ENCODE measurements at places on chromosomes 12 and 14.

DNA sequence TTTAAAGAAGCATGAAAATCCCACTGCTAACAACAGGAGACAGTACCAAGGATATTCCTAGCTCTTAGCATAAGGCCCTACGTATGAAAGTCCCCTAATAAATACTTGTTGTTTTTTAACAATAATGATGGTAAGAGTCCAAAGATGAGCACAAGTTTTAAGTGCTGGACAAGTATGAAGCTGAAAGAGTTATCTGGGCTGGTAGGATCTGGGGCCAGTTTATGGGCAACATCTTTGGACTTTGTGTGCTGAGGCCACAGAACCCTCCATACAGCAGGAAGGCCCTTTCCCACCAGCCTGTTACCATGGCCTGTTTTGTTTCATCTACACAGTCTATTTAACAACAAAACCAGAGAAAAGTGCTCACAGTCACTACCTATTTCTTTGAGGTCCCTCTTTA is 12.5 kb upstream of the PLXNC1 start:
- DNase-seq: no peak

- no peak for DNase-seq
These were observed 91.7 kb downstream of the SINHCAF start for GRCh38 chr12:31234053-31234840.

DNA sequence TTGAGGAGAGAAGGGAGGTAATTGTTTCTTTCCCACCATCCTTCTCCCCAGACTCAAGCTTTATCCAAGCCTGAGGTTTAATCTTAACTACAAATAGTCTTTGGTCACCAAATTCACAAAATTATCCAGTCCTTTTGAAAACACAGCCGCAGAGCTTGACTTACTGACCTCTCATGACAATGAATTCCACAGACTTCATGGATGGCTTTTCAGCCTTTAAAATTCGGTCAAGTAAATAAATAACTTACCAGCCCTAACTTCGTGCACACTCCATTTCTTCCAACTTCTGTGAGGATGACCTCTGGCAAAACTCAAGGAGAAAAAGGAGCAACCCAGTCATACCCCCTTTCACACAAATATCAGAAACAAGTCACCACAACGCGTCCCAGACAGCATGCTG is 137.0 kb upstream of the CDKN3 start:
- DNase-seq: no peak

DNA sequence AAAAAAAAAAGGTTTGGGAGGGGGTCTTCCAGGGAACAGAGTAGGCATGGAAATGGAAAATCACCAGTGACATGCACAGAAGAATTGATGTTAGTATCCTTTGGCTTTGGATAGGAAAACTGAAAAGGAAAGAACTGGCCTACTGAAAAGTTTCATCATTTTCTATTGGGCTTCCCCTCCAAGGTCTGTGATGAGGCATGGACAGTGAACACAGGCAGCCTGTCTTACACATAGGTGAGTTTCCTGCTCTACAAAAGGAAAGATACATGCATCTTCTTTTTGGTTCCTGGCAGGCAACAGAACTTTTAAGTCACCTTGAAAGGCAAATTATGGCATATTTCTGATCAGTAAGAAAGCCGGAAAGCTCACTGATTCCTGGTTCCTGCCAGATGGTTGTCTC is 5.8 kb downstream of the BMAL2 start:
- DNase-seq: no peak

DNA sequence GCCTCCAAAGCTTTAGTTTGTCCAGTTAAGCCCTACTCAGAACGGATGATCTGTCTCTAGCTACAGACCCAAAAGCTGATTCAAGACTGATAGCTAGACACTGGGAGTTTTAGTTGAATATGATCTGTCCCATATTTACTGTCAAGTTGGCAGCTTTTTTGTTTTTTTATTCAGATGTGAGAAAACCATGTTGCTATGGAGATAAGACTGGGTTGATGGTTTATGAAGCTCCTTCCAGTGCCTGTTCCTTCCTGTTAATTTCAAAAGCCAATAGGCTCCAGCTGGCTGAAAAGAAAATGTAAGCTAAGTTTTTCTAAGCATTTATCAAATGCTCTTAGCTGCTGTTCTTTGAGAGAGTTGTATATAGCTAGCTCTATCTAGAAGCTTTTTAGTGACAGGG is 4.7 kb downstream of the DYNLL1 start:
- no peak for DNase-seq

DNA sequence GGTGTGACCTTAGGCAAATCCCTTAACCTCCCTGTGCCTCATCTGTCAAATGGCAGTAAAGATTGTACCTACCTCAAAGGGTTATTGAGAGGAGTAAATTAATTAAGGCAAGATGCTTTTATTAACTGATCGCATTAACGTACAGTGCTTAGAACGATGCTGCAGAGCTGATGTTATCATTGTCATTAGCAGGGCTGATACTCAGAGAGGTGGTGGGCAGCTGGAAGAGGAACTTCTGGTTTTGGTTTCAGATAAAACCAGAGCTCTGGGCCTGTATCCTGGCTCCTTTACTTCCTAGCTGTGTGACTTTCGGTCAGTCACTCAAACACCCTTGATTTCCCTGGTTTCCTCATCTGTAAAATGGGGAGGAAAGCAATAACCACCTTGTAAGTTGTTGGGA is 55.1 kb downstream of the CALM1 start:
- DNase-seq: no peak

GRCh38 chr14:35963209-35963608 is 137.1 kb downstream of the BRMS1L start:
- no peak for DNase-seq

DNA sequence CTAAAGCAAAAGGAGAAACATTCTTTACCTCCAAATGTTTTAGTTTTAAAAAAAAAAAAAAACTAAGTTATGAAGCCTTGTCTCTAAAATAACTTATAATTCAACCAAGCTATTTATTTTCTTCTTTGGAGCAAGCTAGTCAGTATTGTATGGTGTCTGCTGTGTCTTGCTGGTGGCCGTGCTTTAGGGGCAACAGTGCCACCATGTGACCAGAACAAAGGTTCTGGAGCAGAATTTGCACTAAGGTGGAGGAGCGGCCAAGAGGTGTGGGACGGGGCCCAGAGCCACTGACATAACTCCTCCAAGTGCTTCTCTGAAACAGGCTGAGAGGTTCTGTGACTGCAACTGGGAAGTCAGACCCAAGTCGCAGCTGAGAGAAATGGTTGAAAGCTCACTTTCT is 4.5 kb downstream of the FICD start:
- DNase-seq: peak; percentile 67

- DNase-seq: no peak
These were observed 3.1 kb upstream of the CHPT1 start for GRCh38 chr12:101694297-101694848.

DNA sequence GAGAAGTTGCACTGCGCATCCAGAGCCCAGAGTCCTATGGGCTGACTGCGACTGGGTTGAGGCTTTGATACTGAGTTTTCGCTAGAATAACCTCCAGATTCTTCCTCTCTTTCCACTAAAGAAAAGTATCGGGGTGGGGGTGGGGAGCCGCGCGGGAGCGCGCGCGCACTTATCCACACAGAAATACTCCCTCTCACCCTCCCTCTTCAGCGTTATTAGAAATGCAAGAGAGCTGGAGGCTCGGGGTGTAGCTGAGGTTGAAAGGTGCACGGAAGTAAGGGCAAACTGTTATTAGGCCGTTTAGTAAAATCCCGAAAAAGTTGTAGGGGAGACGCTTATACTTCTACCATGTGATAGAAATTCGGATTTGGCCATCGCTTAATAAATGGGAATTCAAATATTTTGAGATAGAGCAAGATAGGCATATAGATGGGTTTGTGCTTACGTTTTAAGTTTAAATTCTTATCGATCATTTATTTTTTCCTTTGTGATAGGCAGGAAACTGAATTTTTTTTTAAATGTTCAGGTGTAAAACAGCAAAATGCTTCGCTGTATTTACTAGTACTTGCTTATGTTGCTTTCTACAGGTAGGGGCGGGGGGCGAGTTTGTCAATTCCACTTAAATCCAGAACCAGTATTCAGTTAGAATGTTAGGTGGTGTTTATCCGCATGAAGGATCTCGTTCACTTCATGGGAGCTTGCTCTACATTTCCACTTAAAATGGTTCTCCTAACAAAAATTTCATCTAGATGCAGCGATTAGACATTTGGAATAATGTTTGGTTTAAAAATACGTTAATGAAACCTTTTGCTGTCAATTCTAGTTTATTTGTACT is 1.1 kb downstream of the ARHGAP5 start:
- no peak for DNase-seq

GRCh38 chr12:110704750-110705149 is 15.8 kb upstream of the HVCN1 start:
- peak; percentile 74 for DNase-seq

DNA sequence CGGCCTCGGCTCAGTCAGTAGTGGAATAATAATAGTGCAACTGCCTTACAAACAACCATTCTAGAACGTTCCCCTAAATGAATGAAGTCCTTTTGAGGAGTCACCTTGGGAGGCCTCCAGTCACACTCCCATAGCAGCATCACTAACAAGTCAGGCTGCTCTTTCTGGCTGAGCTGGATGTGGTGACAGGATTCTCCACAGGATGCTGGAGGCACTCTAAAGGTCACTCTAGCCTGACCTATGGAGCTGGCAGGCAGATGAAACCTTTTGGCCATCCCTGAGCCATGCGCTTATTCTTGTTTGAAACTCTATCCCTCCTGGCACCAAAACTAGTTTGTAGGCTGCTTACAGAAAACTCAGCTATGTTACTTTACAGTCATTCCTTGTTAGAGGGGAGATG is 17.9 kb upstream of the TFCP2 start:
- DNase-seq: no peak

GRCh38 chr14:24993631-24994030 is 56.3 kb downstream of the STXBP6 start:
- no peak for DNase-seq

GRCh38 chr12:49866859-49867569 is 24.1 kb upstream of the BCDIN3D start:
- peak; percentile 92 for DNase-seq

DNA sequence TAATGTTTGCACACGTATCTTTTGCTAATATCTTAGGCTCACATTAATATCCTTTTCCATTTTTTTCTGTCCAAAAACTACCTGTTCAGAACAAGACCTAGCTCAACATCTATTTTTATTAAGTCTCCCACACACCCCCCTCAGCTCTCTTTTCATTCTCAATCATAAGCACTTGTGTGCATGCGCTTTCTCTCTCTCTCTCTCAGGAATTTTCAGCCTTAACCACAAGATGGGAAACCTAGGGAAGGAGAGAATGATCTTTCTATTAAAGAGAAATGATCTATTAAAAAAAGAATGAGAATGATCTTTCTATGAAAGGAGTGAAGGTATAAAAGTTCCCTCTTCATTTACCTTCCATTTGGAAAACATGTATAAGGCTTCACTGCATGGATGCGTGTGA is 39.7 kb upstream of the AP4S1 start:
- no peak for DNase-seq

DNA sequence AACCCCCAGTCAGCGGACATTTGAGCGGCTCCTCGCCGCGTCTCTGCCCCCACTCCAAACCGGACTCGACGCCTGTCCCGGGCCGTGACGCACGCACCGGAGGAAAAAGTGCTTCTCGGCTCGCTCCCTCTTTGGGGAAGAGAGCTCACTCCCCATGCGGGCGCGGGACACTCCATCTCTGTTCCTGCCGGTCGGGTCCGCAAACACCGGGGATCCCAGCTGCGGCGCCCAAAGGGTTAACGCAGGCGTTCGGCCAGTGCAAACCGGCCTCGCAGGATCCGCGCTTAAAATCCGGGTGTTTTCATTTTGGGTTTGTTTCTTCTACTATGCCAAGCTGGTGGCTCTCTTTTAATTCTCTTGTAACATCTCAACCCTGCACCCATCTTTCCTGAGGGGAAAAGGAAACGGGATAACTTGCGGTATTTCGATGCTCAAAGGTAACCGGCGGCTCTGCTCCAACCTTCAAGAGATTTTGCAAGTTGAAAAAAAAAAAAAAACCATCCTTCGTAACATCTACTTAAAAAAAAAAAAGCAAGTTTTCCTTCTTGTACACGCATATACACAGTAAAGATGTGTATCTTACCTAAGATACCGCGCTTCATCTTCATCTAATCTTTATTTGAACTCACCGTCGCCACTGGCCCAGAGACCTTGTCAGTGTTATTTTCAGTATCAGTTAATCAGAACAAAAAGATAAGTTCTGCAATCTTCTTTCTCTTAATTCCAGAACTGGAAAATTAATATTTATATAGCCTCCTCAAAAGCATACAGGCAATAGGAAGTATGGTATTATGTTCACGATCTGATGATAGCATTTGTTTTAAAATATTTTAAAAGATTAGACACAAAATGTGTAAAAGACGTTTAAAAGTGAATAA is 1.6 kb upstream of the ATP2B1 start:
- DNase-seq: peak; percentile 74

- no peak for DNase-seq
These were observed 30.5 kb upstream of the DDHD1 start for GRCh38 chr14:53183611-53184010.

- no peak for DNase-seq
These were observed 35.1 kb downstream of the CCDC85C start for GRCh38 chr14:99568567-99569560.

DNA sequence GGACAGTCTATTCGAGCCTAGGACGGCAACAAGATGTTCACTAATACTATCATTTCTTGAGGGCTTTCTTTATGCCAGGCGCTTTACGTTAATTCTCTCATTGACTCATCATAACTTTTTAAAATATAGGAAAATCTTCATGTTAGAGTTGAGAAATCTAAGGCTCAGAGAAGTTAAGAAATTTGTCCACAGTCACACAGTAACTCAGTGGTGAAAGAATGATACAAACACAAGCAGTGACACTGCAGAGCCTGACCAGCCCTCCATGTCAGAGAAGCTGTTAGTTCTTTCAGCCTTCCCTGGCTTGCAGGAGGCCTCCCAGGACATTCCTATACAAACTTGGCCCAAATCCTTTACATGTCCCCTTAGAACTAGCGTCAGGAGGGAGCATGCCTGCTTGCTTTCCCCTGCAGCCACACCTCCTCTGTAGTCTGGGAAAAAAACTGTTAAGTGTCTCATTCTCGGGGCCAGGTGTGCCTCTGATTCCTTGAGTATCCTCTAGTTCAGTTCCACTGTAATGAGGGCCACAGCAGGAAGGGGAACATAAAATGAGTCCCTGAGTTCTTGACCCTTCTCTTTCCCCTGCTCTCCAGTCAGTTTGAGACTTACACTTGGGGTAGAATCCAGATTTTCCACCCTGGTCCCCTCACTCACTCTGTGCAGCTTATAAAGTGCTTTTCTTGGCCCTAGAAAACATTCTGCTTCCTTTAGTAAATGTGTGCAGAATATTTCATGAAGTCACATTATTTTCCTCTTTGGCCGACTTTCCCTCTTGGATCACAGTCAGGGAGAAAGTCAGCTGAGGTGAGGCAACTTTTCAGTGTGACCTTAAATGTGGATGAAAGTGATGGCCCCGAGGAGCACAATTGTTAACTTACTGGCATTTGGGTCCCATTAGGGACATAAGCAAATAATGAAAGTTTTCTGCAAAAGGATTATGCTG is 152.2 kb upstream of the HIF1A start:
- no peak for DNase-seq
